Activated naive CD4-positive, alpha-beta T cell treated with anti-CD3 and anti-CD28 coated beads, Interleukin-2, amount 50 U/mL, for 72 hours (primary cell): ENCODE measurements at places on chromosomes 3 and 15. TPM values are rescaled to one million over a fixed set of nuclear protein-coding genes. Genes with fewer than 3 reads are reported as not detected.

DNA sequence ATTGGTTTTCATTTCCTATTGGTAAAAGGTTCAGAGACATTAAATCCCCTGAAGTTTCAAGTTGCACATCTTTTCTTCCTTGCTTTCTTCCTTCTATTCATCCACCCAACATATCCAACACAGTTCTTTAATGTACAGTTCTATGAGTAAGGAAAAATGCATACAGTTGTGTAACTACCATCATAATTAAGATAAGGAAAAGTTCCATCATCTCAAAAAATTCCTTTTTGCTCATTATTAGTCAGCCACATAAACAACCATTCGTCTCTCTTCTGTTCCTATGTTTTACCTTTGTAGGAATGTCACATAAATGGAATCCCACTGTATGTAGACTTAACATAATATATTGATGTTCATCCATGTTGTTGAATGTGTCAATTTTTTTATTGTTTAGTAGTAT is 211.1 kb upstream of the ADAMTS9 start:
- no peak for DNase-seq

GRCh38 chr3:186818956-186819355 is 12.7 kb upstream of the RFC4 start:
- DNase-seq, result no peak

DNA sequence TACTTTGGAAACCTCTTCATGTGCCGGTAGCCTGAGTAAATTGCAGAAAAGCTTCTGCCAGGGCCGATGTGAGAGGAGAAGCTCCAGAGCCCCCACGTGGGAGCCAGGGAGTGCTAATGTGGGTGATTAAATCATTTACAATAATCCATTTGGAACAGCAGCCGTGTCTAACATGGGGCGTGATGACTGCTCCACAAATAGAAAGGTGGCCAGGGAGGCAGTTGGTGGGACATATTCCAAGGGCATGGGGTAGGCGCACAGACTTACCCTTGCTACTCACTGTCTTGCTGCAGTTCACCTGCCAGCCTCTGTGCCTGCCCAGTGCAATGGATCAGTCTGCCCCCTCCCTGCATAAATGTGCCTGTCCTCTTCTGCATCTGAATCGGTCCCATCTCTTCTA is 39.3 kb upstream of the INSYN1 start:
- no peak for DNase-seq

WNT5A gene
- not detected for total RNA-seq

CHCHD6 gene
- 13.6 TPM for total RNA-seq
